Effector CD4-positive, alpha-beta T cell (primary cell): ENCODE measurements at places on chromosomes 1 and 21.

DNA sequence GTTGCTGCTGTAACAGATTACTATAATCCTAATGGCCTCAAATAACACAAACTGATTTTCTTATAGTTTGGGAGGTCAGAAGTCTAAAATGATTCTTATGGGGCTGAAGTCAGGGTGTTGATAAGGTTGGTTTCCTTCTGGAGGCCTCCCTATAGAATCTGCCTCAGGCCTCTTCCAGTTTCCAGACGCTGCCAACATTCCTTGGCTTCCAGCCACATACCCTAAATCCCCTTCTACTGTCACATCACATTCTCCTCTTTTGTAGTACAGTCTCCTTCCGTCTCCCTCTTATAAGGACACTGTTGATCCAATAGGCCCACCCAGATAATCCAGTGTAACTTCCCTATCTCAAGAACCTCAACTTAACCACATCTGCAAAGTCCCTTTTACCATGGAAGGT is 145.3 kb upstream of the NCAM2 start:
- no peak for DNase-seq

DNA sequence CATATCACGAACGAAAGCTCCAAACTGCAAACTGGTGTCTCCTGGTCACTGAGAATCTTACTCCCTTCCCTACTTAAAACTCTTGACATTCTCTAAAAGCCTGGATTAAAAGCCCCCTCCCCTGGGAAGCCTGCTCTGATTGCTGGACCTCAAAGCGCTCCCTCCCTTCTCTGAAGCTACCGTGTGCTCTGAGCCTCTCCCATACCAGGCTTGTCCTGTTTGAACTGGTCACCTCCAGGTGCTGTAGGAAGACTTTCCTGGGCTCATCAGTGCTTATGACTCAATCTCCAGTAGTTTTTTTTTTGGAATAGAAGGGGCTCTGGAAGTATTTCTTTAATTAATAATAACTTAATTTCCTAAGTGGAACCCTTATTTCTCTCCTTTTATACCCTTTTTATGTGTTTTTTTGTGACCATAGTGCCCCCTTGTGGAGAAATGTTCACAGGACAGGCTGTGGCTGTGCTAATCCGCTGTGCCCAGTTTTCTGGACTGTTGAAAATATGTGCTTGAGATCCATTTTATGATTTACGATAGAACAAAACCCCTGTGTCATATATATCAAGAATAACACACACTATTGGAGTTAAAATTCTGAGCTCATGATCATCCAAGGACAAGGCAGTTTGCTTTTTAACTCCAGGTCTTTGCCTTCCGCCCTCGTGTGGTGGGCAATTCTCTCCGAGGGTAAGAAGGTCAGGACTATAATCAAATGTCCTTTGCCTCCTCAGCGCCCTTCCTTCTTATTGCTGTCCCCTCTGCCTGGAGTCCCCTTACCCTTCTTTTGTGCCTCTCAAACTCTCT is 16.9 kb downstream of the MTARC1 start:
- DNase-seq = no peak

DNA sequence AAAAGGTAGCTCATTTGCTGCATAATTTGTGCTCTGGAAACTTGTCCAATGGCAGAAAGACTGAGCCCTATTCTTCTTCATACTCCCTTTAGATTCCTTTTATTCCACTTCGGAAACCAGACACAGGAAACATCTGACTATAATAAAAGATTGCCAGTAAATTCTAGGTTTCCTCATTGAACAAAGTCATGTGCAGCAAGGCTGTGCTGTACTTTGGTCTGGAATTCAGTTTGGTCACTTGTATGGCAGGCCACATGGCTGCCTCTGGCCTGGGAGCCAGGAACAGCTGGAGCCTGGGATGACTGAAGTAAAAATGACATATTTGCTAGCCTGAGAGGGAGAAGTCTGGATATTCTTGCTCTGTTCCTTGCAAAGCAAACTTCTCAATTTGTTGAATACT is 79.6 kb downstream of the ST3GAL3 start:
- no peak for DNase-seq

GRCh38 chr1:229286099-229286766 is 15.3 kb downstream of the RAB4A start:
- DNase-seq = no peak

- no peak for DNase-seq
Observed at GRCh38 chr1:200670242-200671118, 773 bp upstream of the DDX59 start.

DNA sequence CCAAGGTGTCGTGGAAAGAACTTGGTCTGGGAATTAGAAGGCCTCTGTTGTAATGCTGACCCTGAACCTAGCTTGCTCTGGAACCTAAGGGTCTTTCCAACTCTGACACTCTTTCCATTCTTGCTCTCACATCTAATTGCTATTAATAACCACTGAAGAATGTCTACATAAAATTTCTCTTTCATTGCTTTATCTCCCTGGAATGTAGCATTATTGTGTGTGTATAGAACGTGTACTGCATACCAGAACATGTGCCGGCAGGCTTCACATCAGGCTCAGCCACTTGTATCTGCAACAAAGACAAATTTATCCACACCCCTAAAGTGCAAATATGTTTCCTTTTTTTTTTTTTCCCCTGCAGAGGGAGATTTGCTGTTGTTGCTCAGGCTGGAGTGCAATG is 13.9 kb upstream of the LAX1 start:
- DNase-seq = no peak

GRCh38 chr1:205012391-205013140 is 30.4 kb upstream of the CNTN2 start:
- DNase-seq = no peak

DNA sequence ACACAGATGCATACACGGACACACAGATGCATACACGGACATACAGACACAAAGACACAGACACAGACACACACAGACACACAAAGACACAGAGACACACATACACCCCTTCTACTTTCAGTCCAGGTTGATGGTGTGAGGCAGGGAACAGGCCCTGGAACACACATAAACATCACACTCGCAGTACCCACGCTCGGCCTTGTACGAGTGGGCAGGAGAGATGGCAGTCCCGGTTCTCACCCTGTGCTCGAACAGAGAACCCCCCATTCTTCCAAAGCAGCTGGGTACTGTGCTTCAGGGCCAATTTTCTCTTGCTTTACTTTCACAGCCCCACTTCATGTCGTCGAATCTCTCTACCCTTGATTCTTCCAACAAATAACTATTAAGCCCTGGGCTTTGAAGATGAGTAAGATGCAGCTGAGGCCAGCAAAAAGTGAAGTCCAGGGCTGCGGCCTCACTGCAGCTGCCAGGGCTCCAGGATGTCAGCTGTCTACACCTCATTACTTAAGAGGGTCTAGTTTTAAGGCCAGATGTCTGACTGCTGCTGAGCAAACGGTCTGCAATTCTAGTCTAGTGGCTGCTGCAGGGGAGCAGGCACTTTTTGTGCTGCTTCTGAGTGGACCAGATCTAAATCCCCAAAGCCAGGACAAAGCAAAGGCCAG is 90.1 kb downstream of the PGBD5 start:
- no peak for DNase-seq

- DNase-seq = peak; percentile 14
Observed at GRCh38 chr1:46166521-46167462, 8.1 kb upstream of the TSPAN1 start.

DNA sequence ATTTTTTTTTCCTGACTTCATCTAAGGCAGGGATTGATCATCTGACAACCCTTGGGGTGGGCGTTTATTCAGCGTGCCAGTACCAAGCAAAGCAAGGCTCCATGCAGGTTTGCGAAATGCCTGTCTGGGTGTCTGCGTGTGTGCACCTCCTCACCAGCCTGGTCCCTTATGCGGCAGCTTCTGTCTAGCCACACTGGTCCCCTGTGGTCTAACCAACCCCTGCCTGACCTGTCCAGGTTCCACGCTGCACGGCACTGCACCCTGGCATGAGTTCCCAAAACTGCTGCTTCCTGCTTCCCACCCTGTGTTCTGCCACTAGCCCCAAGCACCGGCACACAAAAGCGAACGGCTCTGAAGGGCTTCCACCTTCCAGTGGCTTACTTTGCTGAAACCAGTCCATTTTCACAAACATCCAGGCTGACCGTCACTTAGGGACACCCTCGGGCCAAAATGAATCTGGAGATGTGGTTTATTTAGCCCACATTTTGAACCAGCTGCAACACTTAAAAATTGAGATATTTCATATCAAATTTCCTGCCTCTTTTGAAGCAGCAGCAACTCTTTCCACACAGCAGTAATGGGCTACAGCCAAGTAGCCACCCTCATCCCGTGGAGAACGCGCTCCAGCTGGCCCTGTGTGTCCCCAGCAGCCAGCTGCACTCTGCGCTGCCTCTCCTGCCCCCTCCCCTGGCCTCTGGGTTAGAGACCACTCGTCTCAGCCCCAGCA is 55.7 kb downstream of the HLCS start:
- DNase-seq = no peak

DNA sequence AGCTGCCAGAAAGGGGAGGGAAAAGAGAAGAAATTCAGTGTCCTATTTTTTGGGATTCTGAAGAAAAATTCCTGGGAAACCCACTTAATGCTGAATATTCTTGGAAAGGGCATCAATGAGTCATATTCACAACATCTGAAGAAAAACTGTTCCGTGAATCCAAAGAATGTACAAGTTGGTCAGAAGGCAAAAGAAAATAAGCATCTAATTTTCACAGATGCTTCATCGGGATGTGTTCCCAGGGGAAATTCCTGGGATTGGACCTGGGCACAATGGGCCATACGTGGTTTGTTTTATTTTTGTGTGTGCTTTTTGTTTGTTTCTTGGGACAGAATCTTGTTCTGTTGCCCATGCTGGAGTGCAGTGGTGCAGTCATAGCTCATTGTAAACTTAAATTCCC is 112.2 kb downstream of the MAP3K21 start:
- DNase-seq = no peak

DNA sequence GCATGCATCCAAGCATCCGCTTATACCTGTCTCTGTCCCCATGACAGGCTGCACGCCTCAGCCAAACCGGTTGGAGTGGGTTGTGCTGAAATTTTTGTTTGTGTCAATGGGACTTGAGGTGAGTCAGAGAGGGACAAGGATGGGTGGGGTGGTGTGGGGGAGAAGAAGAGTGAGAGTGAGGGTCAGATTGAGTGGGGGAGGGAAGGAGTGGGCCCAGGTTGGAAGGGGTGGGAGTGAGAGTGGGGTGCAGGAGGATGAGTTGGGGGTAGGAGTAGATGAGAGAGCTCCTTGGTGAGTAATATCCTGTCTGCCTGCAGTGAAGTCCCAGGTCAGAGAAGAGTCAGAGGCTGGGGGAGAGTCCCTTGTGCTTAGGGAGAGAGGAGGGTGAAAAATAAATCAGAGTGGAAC is 3.3 kb upstream of the NECTIN4 start:
- DNase-seq = no peak

GRCh38 chr1:98034505-98034904 is 113.7 kb upstream of the DPYD start:
- no peak for DNase-seq

DNA sequence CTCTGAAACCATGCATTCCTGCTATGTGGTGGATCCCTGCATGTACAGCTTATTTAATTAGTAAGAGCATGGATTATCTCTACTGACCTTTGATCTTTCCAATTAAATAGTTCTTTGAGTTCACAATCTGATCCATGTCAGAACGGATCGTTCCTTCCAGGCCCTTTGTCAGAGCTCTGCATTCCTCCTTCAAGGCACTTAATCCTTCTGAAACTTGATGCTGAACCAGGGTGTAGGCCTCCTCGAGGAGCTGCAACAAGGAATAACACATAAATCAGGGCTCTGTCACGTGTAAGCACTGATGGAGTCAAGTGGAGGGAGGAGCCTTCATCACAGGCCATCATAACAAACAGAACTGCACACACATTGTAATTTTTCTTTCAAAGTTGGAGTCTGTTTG is 68.4 kb upstream of the EDEM3 start:
- no peak for DNase-seq

- DNase-seq = no peak
Observed at GRCh38 chr21:25501462-25501861, 105.8 kb downstream of the MRPL39 start.

- no peak for DNase-seq
Observed at GRCh38 chr21:44972821-44973220, 33.0 kb downstream of the SLX9 start.

- DNase-seq = no peak
Observed at GRCh38 chr1:247357052-247357780, 25.5 kb upstream of the ZNF496 start.

DNA sequence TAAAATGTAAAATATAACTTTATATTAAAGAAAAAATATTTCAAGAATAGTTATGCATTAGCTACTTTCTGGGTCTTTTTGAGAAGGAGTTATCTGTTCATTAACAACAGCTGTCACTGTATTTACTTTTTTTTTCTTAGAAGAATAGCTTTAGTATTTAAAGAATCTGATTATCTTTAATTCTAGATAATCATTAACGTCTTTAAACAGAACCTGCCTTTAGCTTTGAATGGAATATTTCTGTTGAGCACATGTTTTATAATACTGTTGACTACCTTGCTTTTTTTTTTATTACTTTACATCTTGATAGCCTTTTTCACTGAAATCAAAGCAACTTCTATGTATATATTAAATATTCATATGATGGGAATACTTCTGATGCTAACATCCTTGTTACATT is 132.0 kb downstream of the CLEC20A start:
- no peak for DNase-seq

DNA sequence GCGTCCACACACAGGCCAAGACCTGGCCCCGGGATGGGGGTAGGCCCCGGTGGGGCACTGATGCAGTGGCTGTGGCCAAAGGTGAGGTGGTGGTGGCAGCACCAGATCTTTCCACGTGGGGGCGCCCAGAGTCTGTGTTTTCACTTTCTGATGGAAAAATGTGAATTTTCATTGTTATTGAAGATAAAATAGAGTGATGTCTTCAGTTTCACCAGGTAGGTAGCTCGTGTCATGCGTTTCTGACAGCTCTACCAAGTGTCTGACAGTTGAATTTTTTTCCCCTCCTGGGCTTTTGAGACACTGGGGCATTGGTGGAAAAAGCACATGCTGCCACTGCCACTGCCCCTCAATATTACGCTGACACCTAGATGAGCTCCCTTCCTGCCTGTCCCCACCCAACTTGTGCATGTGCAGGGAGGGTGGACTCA is 40.0 kb upstream of the MAGOH start:
- peak; percentile 66 for DNase-seq

DNA sequence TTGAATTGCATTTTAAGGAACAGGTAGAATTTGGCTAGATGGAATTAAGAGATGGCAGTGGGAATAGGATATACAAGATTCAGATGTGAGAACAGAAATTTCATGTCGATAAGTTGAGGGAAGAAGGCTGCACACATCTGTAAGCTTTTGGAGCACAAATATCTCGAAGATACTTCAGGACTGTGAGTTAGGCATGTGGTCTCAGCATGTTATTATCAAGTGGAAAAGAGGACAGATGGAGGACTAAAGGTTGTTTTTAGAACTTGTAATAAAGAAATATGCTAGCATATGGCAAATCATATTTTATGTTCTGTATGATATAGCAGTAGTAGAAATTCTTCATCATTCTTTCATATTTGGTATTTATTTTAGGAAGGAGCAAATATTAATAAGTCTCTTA is 61.5 kb downstream of the KIF1B start:
- no peak for DNase-seq
